Stimulated activated CD4-positive, alpha-beta T cell treated with anti-CD3 and anti-CD28 coated beads, Interleukin-4, amount 100 ng/mL, for 4 hours (primary cell): ENCODE measurements at places on chromosomes 12 and 14.

DNA sequence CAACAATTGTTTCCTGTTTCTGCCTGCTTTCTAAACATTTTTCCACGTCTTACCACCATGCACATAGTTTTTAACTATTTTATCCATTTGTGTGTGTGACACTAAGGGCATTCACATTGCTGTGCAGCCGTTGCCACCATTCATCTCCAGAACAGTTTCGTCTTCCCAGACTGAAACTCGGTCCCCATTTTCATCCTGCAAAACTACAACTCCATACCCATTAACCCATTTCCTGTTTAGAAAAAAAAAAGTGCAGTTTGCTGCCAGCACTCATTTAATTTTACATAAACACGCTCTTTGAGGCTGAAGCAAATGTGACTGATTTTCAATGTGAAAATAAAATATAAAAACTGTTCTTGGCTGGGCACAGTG, 15.5 kb downstream of the UBC start:
- DNase-seq: no peak

DNA sequence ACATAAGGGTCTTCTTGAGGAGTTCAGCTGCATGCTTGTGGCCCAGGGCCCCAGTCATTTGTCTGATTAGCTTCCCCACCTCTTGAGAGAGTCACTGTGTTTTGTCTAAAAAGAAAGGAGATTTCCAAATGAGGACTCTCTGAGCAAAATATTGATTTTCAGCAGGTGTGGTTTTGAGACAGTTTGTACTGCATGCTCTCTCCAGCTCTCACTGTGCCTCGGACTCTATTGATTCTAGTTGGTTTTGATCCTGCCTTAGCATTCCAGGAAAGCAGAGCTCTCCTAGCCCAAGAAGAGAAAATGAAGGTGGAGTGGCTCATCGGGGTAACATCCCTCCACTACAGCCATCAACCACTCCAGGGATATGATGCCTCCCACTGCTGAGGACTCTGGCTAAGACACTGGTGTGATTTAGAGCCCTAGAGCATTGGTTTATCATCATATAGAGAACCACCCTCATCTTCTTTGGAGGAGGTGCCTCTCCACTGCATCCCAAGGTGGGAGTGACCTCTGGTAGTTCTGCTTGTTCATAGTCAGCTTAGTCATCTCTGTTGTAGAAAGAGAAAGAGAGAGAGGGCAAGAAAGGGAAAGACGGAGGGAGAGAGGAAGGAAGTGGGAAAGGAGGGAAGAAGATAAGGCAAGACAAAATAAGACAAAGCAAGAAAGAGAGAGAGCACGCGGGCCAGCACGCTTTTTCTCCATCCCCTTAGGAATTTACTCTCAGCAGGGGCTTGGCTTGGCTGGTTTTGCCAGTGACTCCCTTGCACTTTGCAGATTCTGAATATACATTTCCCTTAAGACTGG, 365.6 kb downstream of the DPF3 start:
- no peak for DNase-seq

GRCh38 chr12:109949089-109949488, 47.1 kb downstream of the GIT2 start:
- no peak for DNase-seq

DNA sequence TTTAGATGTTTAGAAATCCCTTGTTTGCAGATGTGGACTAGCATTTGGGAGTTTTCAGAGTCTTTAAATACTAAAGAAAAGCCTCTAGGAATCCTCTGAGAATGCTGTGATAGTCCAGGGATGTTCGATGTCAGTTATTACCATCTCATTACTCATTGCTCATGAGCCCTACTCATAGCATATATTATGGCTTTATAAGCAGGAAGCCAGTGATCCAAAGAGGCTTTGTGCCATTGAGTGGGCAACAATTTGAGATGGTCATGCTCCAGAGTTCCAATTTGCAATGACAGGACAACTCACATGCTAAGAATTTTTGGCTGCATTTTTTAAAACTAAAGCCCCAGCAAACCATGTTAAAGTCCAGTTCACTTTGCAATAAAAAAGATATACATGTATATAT, 163.0 kb downstream of the OTOGL start:
- no peak for DNase-seq

GRCh38 chr12:19201661-19202060, 72.1 kb downstream of the PLEKHA5 start:
- no peak for DNase-seq

DNA sequence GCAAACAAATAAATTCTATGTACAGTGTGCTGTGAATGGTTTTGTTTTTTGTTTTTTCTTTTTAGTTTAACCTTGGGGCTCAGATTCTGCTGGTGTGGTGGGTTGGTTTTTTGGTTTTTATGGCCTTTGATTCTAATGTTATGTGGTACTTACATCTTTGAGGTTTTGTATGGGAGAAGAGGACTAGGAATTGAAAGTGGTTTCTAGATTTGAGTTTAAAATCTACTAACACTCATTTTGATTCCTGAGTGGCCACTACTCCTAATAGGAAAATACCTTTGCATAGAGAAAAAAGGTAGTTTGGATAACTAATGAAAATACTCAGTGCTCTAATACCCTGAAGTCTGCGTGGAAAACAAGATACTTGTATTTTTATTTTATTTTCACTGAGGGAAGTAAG, 137.7 kb downstream of the MON2 start:
- DNase-seq: no peak
